ENCODE measurements at places on chromosomes 7 and 10.
A peak's percentile ranks its signal among the peaks of the same experiment; 100 is the strongest.

GRCh38 chr10:100186253-100187212 is 704 bp upstream of the ERLIN1 start:
- no peak for DNase-seq

DNA sequence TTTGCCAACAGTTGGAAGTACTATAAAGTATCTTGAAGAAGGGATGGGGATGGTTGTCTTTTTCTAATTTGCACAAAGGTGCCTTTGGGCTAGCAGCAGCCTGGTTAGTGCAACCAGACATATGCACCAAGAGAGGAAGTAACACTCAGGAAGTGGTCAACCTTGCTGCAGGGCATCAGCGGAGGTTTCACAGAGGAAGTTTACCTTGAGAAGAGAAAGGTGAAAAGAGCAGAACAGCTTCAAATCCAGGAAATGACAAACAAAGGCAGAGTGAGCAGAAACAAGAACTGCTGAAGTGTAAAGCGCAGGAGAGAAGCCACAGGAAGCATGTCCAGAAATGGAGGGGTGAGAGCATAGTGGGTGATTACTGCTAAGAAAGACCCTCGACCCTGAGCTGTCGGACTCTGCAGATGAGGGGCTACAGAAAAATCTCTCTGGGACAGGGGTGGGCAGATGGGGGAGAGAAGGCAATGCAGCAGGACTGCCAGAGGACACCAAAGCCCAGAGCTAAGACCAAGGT is 66.9 kb downstream of the STK17A start:
- DNase-seq, result peak; percentile 89

- DNase-seq, result peak; percentile 19
Observed at GRCh38 chr10:131786756-131787605, 113.8 kb upstream of the PPP2R2D start.

DNA sequence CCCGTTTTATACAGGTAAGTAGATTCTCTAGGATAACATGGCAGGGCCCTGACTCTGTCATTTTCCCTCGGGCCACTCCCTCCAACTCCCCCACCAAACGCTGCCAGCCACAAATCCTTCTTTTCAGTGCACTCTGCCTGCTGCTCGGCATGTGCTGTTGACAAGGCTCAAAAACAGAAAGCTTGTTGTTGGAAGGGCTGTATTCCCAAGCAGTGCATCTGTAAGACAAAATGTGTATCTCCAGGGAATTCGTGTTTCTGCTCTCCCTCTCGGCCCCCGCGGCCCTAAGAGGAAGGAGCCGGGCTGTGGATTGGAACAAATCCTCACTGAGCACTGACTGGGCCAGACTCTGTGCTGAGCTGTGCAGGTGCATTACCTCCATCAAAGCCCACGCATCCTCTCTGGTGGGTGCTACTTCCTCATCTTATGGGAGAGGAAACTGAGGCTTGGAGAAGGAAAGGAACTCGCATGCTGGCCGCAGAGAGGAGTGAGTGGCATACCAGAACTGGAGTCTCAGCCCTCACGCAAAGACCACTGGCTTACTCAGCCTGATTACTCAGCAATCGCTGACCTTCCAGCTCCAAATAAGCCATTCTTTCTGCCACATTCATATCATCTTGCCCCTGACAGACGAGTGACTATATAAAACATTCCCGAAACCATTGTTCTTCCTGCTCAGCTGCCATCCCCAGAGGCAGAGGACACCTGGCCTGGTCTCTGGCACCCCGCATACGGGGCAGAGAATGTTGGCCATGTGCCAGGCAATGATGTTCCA is 33.5 kb upstream of the ENO4 start:
- no peak for DNase-seq

DNA sequence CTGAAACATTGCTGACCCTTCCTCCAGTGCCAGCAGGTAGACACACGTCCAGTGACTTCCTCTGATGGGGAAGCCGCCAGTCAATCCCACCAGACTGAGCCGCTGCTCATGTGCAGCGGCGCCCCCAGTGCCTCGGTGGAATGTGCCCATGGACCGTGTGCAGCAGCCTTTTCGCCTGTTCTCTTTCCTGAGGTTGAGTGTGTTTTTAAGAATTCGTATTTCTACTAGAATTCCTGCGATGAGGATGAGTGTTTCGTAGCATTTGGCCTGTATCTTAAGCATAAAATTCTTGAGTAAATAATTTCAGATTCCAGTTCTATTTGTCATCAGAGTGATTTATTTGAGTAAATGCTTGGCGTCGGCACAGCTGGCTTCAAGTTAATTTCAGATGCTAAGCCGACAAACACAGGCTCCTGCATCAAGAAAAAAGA is 35.4 kb downstream of the BNIP3 start:
- DNase-seq, result no peak

- DNase-seq, result peak; percentile 28
Observed at GRCh38 chr7:142805350-142806021, 34.7 kb downstream of the PRSS2 start.

DNA sequence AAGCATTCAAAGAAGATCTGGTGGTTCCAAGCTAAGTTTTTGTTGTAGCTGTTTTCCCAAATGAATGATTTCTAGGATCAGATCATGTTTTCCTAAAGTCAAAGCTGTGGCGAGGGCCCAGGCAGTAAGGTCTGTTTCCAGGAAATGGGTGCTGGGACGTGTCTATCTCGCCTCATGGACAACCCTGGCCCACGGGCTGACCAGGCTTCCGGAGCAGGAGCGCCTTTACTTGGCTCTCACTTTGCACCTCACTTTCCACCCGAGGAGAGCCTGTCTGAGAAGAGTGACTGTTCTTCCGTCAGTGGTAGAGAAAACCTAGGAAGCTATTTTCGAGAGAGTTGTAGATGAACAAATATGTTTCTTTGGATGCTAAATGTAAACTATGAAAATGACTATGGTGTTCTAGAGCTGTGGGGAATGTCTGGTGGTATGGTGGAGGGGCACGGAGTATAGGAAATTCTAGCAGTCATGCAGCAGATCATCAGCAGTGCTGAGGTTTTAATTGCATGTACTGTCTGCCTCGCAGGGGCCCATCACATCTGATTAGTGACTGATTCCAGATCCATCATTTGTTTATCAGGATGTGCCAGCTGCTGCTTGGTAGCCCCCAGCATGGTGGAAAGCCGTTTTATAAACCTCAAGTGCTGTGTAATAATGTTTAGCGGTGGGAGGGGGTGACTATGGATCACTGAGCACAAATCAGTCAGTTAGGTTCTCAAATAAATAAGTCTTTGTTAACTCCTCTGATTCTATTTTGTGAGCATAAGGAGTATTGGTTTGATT is 66.6 kb downstream of the VWC2 start:
- DNase-seq, result no peak

- DNase-seq, result no peak
Observed at GRCh38 chr7:156652886-156653568, 12.5 kb downstream of the RNF32 start.

DNA sequence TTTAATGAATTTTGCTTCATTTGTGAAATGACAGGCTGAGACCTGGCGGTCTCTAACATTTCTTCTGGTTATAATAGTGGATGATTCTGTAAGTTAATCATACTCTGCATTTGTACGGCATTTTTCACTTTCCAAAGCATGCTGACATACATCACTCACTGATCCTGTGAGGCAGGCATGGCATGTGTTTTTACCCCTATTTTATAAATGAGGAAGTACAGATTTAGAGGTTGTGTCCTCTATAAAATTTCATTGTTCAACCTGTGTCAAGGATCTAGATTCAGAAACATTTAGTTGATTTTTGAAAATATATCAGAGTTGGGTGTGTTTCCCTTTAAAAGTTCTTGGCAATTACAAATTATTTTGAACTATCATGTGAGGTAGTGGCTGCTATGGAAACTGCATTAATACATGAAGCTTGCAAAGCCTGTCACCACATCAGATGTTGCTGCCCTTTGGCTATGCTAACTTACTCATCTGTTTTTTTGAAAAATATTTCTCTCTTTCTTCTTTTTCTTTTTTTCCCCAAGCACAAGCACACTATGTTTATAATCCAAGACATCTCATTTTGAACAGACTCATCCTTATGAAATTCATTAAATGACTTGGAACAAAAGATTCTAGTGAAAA is 172.7 kb downstream of the GNAI1 start:
- no peak for DNase-seq

DNA sequence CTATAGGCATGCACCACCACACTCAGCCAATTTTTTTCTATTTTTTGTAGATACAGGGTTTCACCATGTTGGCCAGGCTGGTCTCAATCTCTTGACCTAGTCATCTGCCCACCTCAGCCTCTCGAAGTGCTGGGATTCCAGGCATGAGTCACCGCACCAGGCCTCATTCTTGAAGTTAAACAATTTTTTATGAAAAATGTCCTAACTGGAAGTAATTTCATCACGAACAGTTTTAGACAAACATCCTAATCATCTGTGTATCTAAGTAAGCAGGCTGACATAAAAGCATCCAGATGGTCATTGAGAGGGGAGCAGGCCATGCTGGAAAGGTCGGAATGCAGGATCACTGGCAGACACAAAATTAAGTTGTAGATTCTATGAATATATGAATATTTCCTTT is 269.1 kb downstream of the ZMYND11 start:
- no peak for DNase-seq

DNA sequence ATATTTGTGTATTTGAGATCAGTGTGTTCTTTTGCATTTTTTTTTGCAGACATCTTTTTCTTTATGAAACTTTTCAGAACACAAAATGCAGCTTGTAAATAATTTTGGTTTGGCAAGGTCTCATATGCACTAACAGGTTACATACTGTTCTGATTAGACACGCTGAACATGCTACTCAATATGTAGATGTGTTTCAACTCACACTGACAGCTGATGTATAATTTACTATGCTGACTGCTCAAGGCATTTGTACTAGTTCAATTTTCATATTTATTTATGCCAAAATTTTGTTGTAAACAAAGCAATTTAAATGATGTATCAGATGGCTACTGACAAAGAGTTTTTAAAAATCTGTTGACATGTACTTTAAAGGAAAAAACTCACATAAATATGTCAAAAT is 123.8 kb downstream of the TFEC start:
- no peak for DNase-seq

DNA sequence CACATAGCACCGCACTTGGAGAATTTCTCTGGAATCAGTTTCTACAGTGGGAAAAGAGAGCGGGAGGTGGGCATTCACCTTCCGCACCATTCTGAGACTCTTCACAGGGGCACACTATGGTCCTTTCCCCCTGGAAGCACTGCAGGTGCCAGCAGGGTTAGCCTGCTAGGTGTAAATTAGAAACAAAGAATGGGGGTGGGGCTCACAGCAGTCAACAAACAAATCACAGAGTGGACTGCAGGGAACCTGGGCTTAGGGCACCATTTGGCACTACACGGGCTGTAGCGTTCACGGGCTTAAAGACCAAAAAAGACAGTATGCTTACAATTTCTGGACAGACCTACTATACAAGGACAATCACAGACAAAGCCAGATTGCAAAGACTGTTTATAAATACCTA is 8.0 kb upstream of the PKD1L1 start:
- DNase-seq, result no peak

DNA sequence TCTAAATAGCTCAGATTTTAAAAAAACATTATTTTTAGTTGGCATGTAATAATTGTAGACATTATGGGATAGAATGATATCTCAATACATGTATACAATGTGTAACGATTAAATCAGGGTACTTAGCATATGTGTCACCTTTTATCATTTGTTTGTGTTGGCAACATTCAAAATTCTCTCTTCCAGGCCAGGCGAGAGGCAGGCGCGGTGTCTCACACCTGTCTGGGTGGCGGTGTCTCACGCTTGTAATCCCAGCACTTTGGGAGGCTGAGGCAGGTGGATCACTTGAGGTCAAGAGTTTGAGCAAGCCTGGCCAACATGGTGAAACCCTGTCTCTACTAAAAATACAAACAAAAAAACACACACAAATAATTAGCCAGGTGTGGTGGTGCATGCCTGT is 151.7 kb downstream of the RTKN2 start:
- DNase-seq, result no peak

Measured in CD4-positive, alpha-beta T cell treated with Interleukin-10 for 1 hour (primary cell).